ENCODE measurements at places on chromosomes 16 and 17.

GRCh38 chr16:12754824-12755543, 48.7 kb downstream of the CPPED1 start:
- no peak for DNase-seq

- no peak for DNase-seq
Measured at GRCh38 chr16:25045696-25046381, 30.7 kb upstream of the ARHGAP17 start.

DNA sequence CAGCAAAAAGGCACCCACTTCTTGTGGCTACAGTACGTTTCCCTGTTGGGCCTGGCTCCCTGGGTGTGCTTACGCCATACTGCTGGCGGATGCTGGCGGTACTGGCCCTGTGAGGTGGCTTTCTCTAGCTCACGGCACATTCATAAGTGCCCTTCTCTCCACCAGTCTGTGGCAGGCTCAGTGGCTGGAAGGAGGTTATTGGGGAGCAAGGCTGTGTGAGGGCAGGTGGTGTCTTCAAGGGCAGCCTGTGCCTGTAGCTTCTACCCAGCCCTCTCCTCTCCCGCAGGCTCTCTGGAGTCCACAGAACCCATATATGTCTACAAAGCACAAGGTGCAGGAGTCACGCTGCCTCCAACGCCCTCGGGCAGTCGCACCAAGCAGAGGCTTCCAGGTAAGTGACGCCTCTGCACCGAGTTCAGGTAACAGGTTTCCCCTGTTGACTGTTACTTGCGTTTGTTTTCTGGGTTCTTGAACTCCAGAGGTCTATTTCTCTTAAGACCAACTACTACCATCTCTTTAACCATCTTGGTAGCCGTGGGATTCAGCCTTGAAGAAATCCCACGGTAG, 20.6 kb downstream of the NTAN1 start:
- DNase-seq: no peak

GRCh38 chr17:57701124-57701523, 44.0 kb downstream of the CCDC182 start:
- no peak for DNase-seq

- DNase-seq: peak; percentile 93
Measured at GRCh38 chr16:8751481-8752311, 45.7 kb downstream of the TMEM186 start.

GRCh38 chr17:39200070-39200879, at the start of gene RPL19:
RPL19 (plus strand) TSS chr17:39200283; CDS start chr17:39200345, 62 bp downstream.
- DNase-seq: no peak

- DNase-seq: no peak
Measured at GRCh38 chr17:17540278-17540906, 44.2 kb upstream of the RASD1 start.

GRCh38 chr17:70120425-70120824, 45.4 kb downstream of the KCNJ16 start:
- DNase-seq: no peak

DNA sequence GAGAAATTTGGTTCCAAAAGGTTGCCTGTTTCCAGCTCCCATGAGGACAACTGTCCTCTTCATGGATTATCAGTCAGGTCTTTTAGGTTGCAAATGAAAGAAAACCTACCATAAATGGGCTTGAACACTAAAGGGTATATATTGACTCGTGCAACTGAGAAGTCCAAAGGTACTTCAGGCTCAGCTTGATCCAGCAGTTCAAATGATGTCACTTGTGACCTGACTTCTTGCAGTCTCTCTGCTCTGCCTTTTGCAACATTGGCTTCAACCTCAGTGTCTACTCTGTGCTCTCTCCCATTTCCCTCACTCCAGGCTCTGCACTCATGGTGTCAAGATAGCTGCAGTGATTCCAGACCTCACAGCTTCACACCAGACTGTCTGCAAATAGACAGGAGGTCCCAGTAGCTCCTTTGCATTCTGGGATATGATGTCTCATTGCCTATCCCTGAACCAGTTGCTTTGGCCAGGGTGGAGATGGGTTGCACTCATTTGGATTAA, 5.5 kb upstream of the CALB2 start:
- no peak for DNase-seq

DNA sequence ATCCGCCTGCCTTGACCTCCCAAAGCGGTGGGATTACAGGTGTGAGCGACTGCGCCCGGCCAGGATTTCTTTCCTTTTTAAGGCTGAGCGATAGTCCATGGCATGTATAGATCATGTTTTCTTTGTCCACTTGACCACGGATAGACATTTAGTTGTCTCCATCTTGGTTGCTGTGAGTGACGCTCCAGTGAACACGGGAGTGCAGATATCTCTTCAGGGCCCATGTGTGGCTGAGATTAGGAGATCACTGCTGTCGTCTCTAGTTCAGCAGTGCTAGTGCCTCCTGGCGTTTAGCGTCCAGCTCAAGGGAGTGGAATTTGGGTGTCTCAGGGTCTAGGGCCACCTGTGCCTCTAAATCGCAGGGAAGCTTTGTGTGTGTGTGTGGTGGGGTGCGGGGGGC, 41.5 kb downstream of the ABCC1 start:
- DNase-seq: no peak

DNA sequence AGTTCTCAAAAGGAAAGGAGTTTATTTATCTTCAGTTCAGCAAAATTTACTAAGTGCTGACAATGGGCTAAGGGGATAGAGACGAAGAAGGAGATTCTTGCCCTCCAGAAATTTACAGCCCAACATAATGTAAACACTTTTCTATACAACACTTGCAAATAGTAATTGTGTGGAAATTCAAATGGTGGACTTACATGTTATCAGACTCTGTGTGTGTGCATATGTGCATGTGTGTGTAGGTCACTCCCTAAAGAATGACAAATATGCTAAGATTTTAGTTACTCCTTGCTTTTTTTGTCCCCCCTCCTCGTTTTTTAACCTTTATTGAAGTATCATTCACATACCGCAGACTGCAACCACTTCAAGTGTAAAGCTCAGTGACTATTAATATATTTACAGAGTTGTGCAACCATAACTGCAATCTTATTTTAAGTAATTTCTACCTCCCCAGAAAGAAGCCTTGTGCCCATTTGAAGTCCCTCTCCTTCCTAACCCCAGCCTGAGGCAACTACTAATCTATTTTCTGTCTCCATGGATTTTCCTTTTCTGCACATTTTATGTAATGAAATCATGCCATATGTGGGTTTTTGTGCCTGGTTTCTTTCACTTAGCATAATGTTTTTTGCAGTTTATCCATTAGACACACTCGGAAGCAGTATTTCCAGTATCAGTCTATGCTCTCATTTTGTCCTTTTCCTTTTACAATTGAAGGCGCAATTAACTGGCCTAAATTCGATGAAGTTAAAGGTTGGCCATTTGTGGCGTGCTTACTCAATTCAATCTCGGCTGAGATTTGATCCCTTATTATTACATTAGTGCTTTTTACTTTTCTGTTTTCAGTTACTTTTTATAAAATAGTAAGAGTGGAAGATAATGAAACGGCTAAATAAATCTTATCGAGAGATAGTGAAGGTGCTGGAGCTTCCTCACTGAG, 318.4 kb downstream of the HAPSTR1 start:
- DNase-seq: no peak

- no peak for DNase-seq
Measured at GRCh38 chr16:66517586-66518263, 32.2 kb downstream of the TK2 start.

DNA sequence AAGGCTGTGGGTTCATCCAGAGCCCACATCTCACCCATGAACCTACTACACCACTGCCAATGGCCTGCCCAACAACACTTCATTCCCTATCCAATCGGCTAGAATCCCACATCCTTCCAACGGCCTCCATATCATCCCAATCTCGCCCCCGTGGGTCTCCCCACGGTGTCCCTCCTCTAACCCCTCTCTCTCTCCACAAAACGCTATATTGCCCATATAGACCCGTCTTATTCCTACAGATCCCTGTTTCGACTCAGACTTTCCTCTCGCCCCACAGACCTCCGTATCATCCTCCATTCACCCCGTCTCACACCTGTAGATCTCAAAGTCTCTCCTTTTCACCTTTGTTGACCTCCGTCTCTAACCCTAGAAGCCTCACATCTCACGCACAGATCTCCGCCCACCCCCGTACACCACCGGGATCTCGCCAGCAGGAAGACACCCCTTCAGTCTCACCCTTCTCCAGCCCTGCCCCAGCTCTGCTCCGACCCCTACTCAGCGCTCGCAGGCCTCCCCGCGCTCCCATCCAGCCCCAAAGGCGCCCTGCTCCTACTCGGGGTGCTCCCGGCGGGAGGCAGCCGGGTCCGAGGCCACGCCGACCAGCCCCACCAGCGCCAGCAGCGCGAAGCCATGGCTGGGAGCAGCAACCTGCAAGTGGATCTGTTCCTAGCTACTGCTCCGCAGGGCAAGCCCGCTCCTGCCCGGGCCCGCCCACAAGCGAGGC, at the start of gene FDXR:
TSS of gene FDXR (minus strand) at position 682 of the 724 bp plus-strand sequence. CDS start at position 632, 50 bp downstream.
- DNase-seq: no peak

GRCh38 chr17:50020841-50021599, 26.0 kb upstream of the DLX3 start:
- no peak for DNase-seq

- DNase-seq: no peak
Measured at GRCh38 chr17:61160789-61161445, 238.7 kb upstream of the TBX2 start.

DNA sequence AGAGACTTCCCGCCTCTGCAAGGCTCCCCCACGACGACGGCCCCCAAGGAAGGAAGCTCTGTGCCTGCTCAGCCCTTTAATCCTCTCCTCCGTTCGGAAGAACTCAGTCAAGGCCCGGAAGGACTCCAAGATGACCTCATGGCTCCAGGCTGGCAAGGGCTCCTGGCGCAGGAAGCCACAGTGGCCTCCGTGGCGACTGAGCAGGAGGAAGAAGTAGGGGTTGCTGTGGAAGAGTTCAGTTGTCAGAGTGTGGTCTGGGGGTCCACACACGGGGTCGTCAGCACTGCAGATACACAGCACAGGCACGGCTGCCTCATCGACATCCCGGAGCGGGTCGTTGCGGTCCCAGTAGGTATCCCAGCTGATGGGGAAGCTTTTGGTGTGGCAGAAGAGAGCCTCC, 4.2 kb downstream of the ABHD15 start:
- DNase-seq: no peak

GRCh38 chr16:65657556-65657955, 535.7 kb upstream of the CDH11 start:
- no peak for DNase-seq

DNA sequence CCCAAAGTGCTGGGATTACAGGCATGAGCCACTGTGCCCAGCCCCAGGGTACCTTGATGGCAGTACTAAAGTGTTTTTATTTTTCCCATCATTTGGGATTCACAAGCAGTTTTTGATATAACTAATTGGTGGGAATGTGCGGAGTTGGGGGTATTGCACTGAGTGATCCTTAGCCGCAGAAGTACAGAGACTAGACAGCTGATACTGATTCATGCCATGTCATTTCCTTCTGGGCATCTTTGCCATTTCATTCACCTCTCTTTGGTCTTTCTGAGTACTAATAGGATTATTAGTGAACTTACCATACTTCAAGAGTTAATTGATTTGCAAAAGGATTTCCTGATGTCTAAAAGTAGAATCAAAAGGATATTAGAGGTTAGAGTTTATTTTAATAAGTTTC, 9.7 kb downstream of the NMT1 start:
- DNase-seq: no peak

DNA sequence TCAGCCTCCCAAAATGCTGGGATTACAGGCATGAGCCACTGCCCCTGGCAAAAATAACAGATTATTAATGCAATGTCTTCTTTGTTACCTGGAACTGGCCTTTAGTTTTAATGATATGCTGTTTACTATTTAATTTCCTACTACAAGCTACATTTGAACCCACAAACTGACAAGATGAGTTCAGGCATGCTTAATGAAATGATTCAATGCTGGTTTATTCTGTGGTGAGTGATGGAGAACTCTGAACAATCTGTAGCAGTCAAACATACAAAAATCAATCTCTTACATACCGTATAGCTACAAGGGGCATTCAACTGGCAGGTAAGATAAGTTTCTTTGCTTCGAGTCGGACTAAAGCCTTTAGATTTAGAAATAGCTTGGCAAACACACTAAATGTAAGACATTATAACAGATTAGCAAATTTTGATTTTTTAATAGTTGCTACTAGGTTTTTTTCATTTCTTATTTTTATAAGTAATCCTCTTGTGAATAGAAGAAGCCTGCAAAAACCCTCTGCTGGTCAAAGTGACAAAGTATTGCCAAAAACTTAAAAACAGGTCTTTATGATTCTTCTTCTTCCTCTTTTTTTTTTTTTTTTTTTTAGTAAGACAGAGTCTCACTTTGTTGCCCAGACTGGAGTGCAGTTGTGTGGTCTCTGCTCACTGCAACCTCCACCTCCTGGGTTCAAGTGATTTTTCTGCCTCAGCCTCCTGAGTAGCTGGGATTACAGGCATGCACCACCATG, 138.5 kb downstream of the SSH2 start:
- no peak for DNase-seq

DNA sequence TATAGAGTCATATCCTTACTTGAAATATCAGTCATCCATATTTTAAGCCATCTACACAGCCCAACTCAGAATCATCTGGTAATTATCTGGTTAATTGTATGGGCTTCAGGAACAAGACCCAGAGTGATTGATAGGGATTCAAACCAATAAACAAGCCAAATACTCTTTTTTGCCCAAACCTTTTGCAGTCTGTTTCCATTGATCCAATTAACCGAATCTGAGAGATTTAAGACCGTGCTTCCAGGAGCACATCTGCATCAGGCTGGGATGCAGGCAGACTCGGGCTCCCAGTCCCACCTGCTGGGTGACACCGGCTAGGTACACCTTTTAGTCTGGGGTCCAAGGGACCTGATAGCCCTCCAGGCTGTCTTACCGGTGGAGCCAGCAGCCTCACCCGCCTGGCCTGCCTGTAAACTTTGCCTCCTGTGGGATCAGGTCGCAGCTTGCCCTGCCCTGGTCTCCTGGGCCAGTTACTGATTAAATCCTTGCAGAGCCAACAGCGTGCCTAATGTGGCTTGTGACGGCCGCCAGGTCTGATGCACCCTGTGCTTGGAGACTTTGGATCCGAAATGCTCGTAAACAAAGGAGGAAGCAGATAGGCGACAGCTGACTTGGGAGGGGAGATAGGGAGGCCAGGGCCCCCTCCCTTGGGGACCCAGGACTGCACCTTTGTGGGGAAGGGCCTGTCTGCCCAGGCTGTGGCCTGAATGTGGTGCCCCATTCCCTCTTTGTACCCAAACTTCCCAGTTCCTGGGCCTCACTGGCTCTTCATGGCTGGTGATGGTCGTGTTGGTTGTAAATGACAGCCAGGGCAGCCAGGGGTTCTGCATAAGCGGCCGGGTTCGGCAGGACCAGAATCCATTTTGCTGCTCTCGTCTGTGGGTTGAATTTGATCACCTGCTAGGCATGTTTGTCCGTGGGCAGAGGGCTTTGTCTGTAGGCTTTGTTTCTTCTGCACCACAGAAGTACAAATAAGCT, 3.8 kb downstream of the CMIP start:
- no peak for DNase-seq

GRCh38 chr17:1474402-1475189, 17.9 kb downstream of the MYO1C start:
- DNase-seq: no peak

- DNase-seq: no peak
Measured at GRCh38 chr16:31703526-31704128, 170.0 kb upstream of the ZNF267 start.

- no peak for DNase-seq
Measured at GRCh38 chr17:65042946-65043345, 13.6 kb downstream of the GNA13 start.

- DNase-seq: no peak
Measured at GRCh38 chr17:81609541-81610311, 27.2 kb downstream of the NPLOC4 start.

GRCh38 chr16:73275024-73275423, 227.1 kb upstream of the ZFHX3 start:
- no peak for DNase-seq

- no peak for DNase-seq
Measured at GRCh38 chr16:65994291-65994690, 372.2 kb upstream of the CDH5 start.
